Testis (tissue), 5 donors: ENCODE measurements at places on chromosomes 2 and 18. TPM values are rescaled to one million over a fixed set of nuclear protein-coding genes. Genes with fewer than 3 reads are reported as not detected.
A peak's percentile ranks its signal among the peaks of the same experiment; 100 is the strongest.

GRCh38 chr2:234629596-234629995, 132.7 kb upstream of the ARL4C start:
- no peak for DNase-seq

DNA sequence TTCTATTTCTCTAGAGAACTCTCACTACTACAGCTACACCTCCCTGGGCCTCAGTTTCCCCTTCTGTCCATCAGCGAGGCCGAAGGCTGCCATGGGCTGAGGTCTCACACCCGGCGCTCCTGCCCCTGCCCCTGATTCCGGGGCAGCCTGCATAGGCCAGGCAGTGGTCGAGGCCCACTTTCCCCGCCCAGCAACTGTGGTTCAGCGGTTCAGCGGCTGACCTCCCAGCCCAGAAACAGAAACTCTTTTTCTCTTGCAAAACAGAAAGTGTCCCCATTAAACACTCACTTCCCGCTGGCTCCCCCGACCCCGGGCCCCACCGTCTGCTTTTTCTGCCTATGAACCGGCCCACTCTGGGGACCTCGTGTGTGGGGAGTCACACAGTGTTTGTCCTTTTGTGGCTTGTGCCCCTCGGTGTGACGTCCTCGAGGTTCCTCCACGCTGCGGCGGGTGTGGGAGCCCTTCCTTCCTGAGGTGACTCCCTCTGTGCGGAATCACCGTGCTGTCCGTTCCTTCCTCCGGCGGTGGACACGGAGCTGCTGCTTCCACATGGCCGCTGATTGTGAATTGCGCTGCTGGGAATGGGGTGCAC, 16.0 kb downstream of the PDCD1 start:
- DNase-seq, result peak; percentile 44

- no peak for DNase-seq
Observed at GRCh38 chr2:212387146-212387545, 151.5 kb downstream of the ERBB4 start.

- DNase-seq, result no peak
Observed at GRCh38 chr2:232976666-232977437, 36.2 kb downstream of the NGEF start.

The FSHR gene
- 8.8 TPM for polyA plus RNA-seq

The CCDC148 gene
- 5.7 TPM for polyA plus RNA-seq

The KCNJ13 gene
- polyA plus RNA-seq, result 0.25 TPM
